NCI-H1092 treated with DMSO at 0.1 percent for 48 hours (cell line): ENCODE measurements at places on chromosomes 4 and X.

DNA sequence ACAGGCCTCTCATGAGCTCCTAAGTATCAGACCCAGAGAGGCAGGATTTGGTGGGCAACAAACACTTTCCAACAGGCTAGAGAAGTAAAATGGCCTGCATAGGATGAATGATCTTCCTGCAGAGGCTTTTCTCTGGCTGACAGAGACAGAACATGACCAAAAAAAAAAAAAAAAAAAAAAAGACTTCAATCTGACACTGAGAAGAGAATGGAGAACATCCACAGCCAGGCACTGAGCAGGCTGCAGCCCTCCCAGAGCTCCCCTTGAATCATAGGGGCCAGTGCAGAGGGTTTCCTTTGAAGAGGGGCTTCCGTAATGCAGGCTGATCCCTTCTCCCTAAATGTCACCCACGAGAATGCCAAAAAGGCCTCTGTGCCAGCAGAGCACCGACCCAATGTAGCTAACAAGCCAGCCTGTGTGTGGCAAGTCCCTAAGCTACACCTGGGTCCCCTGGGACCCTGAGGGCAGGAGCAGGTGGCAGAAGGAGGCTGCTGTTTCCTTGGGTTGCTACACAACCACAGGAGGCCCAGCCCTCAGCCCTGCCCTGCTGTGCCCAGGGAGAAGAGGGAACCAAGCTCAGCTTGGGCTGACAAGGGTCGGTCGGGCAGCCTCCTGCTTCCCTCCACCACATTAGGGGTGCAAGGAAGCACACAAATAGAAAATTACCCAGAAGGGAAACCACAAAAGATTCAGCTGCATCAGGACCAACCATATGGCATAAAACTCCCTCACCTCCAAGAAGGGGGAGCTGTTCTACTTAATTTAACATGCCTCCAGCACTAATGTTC lies 55.6 kb downstream of the MAP7D2 start:
- peak; percentile 2 for DNase-seq

GRCh38 chrX:63012574-63012973 lies 338.6 kb downstream of the SPIN4 start:
- DNase-seq, result no peak

DNA sequence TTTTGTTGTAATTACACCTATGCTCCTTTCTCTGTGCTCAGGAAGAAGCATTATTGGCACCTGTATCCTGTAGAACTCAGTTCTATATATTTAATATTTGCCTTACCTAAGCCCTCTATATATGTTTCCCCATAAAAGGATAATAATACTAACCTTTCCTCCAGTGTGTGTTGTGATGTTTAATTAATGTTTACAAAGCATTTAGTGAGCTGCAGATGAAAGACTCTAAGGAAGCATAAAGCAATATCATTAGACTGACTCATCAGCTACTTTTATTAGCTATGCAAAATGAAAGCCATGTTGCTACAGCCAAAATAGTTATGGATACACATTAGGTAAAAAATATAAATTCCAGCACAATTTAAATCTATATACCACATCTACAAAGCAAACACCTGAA lies 93.6 kb upstream of the PTPN13 start:
- DNase-seq, result no peak

GRCh38 chr4:119834906-119835612 lies 206.5 kb upstream of the PDE5A start:
- no peak for DNase-seq

DNA sequence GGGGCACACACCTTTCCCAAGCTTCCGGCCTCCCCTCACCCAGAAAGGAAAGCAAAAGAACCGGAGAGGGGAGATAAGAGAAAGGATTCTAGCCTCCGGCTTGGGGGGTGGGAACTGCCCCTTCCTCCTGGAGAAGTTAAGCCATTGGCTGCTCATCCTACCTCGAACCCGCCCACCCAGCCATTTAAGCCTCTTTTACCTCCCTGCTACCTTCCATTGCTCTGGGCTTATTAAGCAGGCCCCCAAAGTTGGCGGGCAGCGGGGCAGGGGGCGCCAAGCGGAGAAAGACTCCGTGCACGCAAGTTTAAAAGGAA lies 2.3 kb downstream of the MAML3 start:
- DNase-seq, result peak; percentile 97

DNA sequence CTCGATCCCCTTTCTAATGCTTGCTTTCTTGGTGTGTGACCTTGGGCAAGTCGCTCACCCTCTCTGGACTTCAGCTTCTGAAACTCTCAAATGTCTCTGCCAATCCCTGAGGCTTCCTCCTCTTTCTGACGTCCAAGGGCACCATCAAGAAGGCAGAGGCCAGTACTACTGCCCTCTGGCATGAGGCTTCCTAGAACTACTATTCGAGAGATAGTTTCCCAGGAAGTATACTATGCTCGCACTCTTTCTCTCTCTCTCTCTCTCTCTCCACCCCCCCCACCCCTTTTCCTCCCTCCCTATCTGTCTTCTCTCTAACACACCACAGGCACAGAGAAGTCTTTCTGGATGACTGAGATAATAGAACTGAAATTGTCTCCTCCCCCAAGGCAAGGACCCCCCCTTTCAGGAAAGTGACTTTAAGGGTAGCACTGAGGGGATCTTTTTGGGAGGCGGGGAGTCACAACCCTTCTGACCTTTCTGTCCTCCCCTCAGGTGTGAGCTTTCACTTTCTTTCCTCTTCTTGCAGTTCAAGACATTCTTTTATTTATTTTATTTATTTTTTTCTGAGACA lies 20.0 kb upstream of the BCOR start:
- DNase-seq, result no peak

- no peak for DNase-seq
Measured at GRCh38 chr4:158860856-158861255, 92.0 kb downstream of the FNIP2 start.

DNA sequence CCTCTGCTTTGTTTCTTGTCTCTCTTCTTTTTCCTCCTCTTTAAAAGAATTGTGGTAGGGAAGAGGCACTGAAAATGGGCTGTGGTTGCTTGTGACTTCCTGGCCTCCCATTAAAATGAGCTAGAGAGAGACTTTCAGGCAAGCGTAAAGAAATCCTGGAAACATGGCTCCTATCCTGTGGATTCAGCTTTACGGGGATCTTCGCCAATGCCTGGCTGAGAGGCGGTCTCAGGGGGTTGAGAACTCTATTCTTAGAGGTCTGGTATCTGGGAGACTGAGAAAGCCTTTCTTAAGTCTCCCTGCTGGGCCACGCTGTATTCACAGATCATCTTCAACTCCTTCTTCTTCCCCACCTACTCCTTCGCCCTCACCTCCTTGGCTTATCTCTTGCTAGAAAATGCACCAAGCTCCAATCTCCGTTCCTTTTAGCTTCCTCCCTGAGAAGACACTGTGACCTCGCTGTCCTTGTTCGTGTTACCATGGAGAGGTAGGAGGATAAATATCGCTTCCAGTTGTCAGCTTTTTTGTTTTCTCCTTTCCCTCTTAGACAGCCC lies 542 bp upstream of the KLF8 start:
- DNase-seq, result no peak
